Tongue (tissue), 3 donors: ENCODE measurements at places on chromosomes 3 and 15. TPM values are rescaled to one million over a fixed set of nuclear protein-coding genes. Genes with fewer than 3 reads are reported as not detected.

The COL8A1 gene
- total RNA-seq, result 22.4 TPM

- DNase-seq, result no peak
Measured at GRCh38 chr15:85073556-85074194, 92.0 kb downstream of the PDE8A start.

DNA sequence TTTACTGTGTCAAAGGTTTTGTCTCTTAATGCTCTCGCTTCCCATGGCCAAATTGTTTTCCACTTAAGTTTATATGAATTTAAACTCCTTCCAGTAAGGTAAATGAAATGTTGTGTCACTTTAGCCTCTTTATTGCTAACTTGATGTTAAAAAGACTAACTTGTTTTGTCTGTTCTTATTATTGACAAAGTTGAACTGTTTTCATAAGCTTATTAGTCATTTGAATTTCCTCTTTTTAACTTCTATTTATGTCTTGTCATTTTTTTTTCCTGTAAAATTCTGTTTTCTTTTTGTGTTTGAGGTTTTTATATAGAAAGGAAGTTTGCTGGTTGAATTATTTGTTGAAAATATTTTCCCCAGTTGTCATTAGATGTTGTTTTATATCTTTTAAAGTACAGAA is 25.8 kb downstream of the FAM98B start:
- DNase-seq, result no peak

- peak; percentile 10 for DNase-seq
Measured at GRCh38 chr3:196903740-196904139, 36.0 kb downstream of the SENP5 start.

The OSTN gene
- 9.5 TPM for total RNA-seq

The MST1R gene
- total RNA-seq, result 5.7 TPM

GRCh38 chr3:150779402-150779858 is 16.5 kb upstream of the SIAH2 start:
- no peak for DNase-seq

DNA sequence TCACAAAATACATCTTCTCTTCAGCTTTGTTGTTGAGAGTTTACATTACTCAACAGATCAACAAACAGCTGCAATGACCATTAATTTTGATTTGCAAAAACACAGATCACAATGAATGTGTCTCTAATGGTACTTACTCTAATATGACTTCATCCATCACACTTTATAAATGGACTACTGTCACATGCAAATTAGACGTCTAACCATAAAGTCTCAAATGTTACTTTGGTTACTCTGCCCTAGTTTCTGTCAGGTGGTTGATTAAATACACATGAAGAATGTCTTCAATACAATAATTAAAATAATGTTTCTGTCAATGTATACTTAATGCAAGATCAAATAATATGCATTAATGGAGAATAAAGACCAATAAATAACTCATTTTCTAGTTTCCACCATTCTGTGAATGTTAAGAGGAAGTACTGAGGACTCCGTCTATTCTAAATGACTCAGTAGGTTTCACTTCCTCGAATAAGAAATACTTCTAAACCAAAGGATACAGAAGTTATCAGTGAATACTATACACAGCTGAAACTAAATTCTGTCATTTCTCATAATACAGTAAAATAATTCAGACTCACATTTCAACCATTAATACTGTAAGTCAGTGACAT is 145.8 kb downstream of the CBLB start:
- DNase-seq, result no peak

- DNase-seq, result peak; percentile 72
Measured at GRCh38 chr3:133663569-133664313, 2.0 kb upstream of the TOPBP1 start.

DNA sequence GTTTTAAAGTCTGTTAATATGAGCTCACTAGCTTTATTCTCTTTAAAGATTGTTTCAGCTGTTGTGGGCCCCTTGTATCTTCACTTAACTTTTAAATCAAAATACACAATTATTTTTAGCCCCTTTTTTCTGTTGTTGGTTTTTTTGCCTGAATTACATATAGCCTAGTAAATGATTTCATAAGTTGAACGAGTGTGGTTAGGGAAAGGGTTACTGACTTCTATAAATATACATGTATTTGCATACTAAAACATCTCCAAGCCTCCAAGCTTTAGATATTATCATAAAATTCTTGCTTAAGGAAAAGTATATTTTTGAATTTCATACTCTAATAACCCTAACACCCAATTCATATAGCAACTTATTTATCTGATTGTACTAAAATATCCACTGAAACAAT is 73.2 kb upstream of the ARL6 start:
- DNase-seq, result no peak

DNA sequence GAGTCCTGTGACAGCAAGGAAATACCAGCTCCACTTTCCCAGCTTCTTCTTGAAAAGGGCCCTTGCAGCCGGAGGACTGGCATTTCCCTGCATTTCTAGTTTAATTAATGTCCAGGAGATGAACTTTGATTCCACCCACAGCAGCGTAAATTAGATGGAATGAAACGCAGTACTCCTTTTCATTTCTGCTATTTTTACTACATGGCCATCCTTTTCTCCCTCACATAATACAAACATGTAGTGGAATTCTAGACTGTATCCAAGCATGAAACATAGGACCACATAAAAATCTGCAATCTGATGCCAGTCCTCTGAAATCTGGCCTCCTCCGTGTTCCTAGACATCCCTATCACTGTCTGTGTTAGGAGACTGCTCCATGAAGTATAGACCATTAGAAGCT is 403.2 kb downstream of the NR2F2 start:
- no peak for DNase-seq

The P2RY14 gene
- total RNA-seq, result 2.9 TPM

GRCh38 chr3:14323401-14324223 is 78.8 kb upstream of the SLC6A6 start:
- peak; percentile 79 for DNase-seq

DNA sequence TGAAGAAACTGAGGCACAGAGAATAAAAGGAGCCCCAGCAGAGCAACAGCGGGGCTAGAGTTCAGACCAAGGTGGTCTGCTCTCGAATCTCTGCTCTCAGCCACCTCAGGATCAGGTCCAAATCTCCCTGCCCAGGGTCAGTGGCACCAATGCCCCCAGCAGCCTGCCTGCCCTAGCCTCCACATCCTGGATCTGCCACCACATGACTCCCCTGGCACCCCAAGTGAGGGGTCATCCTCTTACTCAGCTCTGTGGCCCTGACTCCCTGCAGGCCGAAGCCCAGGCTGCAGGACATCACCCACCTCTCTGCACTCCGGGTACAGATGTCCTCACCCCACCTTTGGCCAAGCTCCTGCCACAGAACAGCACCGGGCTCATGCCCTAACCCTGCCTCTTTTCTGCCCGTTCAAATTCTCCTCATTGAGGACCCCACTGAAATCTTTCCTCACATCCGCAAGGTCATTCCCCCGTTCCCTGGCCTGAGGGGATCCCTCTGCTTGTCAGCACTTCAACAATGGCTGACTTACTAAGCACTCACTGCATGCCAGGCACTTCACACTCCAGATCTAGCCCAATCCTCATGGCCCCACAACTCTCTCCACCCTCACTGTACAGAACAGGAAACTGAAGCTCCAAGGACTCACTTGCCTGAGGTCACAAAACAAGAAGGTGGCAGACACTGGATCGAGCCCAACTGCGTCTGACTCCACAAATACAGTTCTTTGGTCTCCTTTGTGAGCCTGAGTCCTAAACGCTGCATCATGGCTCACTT is 4.3 kb downstream of the PPIB start:
- DNase-seq, result no peak

The ROPN1B gene
- total RNA-seq, result 1.3 TPM

DNA sequence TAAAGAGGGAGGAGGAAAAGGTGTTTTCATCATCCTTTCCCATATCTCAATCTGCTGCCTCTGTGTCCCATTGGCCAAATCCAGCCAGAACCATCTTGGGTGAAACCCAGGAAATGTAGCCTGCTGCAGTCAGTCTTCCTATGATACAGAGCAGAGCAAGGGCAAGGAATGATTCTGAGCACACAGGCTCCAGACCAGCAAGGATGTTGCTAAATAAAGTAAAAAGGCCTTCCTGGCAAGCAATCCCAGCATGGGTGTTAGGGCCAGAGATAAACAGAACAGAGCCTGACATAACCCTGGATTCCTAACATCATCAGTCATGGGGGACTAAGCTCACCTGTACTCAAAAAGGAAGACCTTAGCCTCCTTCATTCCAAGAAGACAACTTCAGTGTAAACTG is 90.7 kb upstream of the AGTR1 start:
- no peak for DNase-seq

GRCh38 chr3:144670571-144670970 is 698.9 kb downstream of the DIPK2A start:
- DNase-seq, result no peak
